AG08396 (cell line): ENCODE measurements at places on chromosomes 7 and 10.

DNA sequence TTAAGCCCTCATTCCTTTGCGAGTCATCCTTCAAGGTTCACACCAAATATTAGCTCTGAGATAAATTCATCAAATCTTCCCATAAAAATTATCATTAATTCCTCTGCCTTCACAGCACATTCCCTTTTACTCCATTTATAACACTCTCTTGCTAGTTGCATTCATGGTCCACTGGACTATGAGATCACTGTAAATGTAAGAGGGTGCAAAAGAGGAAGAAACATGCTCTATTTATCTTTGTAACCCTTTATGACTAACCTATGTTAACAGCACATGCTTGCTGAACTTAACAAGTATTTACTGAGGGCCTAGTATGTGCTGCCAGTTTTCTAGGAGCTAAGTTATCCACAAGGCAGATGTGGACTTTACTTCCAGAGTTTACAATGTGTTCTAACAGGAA is 86.7 kb upstream of the TMEM168 start:
- DNase-seq = no peak

DNA sequence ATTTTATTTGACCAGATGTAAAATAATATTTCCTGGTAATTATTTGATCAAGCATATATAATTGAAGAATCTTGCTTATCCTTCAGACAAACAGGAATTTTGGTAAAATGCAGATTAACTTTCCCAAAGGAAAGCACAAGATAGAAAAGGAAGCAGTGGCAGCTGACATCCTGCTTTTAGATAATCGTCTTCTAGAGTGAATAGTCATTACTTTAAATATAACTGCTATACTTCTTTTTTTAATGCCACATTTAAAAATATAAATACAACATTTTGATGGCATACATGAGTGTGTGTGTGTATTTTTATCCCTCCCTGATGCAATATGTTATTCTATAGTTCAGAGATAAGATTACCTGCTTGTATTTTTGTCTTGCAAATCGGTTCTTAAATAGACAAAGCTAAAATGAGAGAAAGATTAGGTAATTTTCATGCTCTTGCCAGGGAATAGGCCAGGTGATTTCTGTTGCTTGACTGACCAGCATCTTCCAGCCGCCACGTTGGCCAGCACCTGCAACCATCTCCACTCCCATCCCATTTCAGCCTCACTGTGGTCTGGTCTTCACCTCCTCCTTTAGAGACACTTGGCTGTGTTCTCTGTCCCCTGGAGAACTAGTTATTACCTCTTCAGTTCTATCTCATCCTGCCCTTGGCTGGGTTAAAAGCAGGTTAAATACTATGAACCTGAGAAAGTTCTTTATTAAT is 58.1 kb downstream of the MDFIC start:
- DNase-seq = no peak

GRCh38 chr7:698515-699475 is 27.7 kb upstream of the DNAAF5 start:
- DNase-seq = no peak

- no peak for DNase-seq
Measured at GRCh38 chr7:11486271-11486670, 345.7 kb downstream of the THSD7A start.

- no peak for DNase-seq
Measured at GRCh38 chr10:82515256-82515655, 640.3 kb downstream of the NRG3 start.

DNA sequence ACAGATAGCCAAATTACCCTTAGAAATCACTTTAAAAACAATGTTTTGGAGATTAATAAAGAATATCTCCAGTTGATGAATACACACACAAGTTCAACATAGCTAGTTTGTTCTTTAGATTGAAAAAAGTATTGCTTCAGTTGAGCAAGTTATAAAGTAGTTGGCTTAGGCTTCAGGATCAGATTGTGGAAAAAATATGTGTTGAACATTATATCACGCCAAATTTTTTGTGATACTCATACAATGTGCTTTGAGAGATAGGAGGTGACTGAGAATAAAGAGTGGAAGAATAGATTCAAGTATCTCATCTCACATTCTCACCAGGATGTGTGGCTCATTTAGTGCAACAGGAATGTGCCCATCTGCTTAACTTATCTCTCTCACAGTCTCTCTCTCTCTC is 553.3 kb downstream of the HTR7 start:
- DNase-seq = no peak
